ENCODE measurements at places on chromosomes 12 and 14.

GRCh38 chr14:31400031-31400638, 20.2 kb downstream of the HEATR5A start:
- DNase-seq, result no peak

GRCh38 chr12:24232531-24232930, 283.1 kb upstream of the SOX5 start:
- DNase-seq, result no peak

- DNase-seq, result no peak
These were observed 16.4 kb upstream of the NCOR2 start for GRCh38 chr12:124583854-124584253.

DNA sequence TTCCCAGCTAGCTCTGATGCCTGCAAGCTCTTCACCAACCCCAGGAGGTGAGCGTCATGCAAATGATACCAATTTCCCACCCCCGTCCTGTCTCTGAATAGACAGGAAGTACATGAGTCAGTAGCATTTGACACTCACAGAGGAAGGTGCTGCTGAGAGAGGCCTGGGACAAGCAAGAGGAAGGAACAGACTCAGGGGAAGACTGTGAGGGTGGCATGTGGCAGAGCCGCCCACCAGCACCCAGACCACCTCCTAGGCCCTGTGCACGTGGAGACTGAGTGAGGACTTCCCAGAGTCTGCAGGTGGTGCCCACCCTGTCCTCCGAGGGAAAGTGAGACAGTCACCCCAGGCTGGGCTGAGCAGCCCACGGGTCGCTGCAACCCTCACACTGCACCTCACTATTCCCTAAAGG, 199.5 kb upstream of the SFSWAP start:
- DNase-seq, result peak; percentile 53

- no peak for DNase-seq
These were observed 414.9 kb downstream of the APAF1 start for GRCh38 chr12:99059824-99060511.

DNA sequence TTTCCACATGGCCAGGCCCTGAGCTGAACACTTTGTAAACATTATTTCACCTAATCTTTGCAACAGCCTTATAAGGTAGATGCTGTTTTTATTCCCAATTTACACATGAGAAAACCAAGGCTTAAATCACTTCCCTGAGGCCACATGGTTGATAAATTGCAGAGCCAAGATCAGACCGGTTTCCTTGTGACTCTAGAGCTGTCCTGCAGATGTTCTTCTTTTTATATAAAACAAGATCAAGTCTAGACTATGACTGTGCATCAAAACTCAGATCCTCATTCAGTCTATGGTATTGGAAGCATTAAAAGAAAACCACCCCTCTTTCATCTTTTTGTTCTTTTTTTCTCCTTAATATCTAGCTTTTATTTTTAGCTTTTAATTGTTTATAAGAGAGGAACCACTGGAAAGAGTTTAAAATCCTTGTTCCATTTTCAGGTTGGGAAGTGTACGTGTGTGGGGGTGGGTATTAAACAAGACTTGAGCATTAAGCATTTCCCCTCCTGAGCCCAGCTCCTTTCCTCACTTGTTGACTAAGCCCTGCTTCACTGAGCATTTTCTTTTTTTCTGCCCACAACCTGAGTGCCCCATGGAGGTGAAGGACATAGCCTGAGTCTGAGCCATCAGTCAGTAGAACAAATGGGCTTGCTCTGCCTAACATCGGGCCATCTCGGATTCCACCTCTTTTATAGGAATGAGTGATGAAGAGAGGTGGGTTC, 45.4 kb downstream of the GPATCH2L start:
- no peak for DNase-seq

GRCh38 chr14:64873506-64874219, 6.0 kb downstream of the SPTB start:
- no peak for DNase-seq

DNA sequence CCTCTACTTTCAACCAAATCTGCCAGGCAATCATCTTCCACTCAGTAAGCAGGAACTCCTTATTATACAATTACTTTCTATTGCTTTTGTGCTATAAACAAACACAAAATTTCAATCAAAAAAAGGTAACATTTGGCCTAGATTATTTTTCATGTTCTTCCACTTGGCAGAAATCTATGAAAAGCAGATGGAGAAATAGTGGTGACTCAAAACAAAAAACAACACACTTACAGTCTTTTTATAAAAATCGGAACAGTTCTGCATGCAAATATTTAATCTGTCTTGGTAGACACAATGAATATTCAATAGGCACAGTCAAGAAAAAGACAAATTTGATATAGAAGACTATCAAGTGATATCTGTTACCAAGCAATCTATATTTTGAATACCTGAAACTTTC, 376.8 kb downstream of the RPS29 start:
- DNase-seq, result no peak

DNA sequence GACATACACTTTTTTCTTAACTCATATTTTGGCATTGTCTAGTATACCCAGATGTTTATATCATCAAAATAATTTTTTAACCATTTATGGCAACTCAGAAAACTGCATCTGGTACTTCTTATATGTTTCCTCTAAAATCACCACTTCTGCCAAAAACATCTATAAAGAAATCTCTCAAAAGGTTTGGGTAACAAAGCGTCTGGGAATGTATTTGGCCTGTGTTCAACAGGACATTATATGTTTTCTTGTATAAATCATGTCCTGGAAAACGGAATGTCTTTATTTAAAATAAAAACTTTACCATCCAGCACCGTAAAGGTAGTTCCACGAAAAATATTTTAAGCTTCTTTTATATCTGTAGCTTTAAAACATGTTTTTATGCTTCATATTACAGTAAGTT, 36.1 kb upstream of the FBLN5 start:
- no peak for DNase-seq

DNA sequence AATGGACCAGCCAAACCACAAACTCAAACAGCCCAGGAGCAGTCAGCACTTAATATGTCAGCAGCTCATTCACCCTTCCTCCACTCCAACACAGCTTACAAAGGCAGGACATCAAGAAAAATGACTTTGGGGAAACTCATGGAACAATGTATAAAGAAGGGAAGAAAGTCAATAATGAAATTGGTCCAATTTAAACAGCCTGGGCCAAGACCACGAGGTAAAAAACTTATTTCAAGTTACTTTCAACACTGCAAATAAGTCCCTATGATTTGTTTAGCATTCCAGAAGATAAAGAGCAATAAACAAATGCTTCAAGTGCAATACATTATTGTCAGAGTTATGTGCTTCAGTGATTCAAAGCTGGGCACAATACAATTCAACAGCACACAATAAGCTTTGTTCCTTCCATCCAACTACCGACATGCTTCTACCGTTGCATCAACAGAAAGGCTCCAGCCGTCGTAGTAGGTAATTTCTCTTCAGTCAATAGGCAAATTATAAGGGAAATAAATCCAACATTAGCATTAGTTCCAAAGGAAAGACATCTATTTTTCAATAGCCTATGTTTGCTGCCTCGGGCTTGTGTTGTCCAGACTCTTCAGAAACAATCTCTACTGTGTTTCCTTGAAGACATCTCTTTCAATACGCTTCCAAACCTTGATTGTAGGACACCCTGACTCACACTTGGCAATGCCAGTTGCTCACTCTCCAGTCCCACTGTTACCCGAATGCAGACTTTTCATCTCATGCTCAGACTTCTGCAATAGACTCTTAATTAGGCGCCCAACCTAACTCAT, 225.7 kb downstream of the NUAK1 start:
- DNase-seq, result no peak

GRCh38 chr14:93271111-93271510, 61.7 kb downstream of the BTBD7 start:
- no peak for DNase-seq

- no peak for DNase-seq
These were observed 30.5 kb upstream of the GPATCH2L start for GRCh38 chr14:76121089-76121748.

DNA sequence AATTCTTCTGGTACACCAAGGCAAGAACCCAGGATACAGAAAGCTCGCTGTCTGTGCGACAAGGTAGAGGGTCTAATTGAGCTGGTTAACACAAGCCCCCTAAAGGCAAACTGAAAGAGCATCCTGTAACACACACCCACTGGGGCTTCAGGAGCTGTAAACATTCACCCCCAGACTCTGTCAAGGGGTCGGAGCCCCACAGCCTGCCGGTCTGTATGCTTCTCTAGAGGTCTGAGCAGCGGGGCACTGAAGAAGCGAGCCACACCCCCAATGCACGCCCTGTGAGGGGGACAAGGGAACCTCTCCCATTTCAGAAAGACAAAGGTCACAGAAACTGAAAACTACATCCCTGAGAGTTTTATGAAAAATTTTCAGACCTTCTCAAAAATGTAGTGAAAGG, 1.3 kb upstream of the IPO8 start:
- DNase-seq, result no peak

DNA sequence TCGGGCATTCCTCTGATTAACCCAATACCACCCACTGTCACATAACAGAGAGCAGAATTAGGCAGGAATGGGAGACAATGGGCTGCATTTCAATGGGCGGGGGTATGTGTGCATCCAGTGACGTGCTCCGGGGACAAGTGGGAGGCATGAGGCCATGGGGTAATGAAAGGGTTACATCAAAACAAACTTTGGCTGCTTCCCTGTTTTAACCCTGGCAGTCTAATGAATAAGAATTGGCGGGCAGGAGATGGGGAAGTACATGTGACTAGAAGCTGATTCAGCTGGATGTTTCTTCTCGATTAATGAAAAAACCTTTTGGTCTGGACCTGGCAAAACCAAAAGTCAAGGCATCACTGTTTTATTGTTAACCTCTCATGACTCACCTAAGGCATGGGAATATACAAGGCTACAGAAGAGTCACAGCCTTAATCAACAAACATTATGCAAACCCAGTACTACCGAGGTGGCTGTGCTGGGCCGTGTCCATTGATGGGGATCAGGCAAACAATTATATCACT, 44.2 kb downstream of the SOCS2 start:
- no peak for DNase-seq

DNA sequence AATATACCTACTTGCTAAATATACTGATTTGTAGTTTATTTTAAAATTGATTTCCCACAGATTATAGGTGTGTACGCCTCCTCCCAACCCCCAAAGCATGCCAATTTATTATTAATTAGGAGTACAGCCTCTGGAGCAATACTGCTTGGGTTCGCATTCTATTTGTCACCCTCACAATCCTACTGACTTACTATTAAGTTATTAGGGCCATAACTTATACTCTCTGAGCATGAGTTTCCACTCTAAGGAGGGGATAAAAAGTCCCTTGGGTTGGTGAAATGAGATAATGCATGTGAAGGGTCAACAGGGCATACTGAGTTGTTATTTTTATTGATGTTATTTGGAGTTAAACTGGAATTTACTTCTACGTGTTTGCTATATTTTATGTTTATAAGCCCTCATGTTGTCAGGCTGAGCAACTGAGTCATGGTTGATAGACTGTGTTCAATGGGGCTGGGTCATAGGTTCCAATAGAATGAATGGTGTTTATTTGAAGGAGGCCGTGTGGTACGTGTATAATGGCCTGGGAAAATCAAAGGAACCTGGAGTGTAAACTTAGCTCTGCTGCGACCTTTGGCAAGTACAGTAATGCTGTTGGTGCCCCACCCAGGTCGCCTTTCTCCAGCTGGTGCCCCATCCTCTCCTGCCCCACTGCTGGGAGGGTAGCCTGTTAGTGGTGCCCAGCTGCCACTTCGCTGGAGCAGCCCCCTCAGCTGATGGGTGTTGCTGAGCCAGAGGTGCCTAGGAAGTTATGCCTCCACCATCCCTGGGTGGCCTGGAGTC, 99.3 kb upstream of the PTPRB start:
- DNase-seq, result no peak

DNA sequence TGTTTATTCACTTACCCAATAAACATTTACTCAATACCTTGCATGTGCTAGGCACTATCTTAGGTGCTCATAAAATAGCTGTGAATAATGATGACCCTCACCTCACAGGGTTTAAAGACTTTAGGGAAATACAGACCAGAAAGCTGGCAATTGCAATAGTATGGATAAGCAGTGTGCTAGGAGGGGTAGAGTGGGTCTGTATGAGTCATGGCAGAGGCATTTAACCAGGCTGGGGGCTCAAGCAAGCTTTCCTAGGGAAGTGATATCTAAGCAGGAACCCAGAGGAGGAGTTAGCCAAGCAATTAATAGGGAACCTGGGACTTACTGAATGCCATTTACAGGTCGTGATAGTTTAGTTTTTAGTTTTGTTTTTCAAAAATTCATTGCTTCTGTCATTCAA, 123.9 kb upstream of the CCDC198 start:
- DNase-seq, result no peak

DNA sequence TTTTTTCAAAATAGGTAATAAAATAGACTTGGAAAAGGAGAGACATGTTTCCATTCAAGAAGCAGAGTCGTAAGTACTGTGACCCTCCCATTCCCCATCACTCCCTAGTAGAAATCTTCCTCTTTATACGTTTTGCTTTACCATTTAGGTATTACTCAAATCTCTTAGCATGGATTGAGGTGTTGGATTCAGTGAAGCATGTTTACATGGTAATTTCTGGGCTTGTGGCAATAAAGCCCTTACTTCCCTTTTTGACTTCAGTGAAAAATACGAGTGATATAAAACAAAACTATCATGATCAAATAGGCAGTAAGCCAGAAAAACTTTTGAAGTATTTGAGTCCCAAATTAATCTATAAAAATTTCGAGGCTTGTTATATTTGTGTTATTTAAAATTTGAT, 27.4 kb downstream of the RAB21 start:
- no peak for DNase-seq

DNA sequence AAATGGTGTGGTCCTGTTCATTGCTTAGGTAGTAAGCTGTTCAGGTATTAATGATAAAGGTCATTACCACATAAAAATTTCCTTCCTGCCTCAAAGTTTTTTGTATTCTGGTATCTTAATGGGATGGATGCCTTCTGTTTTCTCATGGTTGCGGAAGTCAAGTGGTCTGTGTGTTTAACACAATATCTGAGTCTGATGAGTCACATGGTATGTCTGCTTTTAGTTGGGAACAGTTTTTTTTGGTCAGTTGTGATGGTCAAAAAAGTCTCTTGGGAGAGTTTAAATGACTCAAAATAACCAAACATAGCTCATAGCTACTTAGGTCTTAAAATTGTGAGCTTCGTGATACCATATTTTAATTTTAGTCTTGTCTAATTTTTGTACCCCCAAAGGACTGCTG, 40.7 kb downstream of the STK38L start:
- DNase-seq, result no peak

DNA sequence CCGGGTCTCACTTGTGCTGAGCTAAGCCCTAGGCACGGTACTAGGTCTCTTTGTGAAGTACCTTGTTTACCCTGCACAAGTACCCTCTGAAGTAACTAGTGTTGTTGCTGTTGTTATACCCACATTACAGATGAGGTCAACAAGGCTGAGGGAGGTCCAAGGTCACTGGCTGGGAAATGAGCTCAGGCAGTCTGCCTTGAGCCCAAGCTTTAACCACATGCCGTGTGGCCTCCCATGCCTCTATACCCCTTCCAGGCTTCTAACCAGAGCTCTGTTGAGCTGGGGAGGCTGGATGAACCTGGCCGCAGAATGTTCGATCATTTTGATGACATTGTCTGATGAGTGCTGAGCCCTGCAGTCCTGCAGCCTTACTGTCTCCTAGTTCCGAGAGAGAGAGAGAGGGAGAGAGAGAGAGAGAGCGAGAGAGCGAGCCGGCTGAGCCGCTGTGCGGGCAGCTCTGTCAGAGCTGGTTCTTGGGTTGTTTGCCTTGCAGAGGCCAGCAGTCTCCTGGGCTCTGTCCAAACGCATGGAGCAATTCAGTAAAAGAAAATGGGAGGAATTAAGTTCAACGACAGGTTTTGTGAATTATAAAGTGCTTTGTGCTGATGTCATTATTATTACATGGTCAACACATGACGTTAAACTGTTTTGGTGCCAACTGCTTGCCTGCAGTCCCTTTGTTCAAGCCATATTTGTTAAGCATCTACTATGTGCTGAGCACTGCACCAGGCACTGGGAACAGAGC, 13.1 kb downstream of the JDP2 start:
- no peak for DNase-seq
